ENCODE measurements at places on chromosomes 1 and 21. TPM values are rescaled to one million over a fixed set of nuclear protein-coding genes. Genes with fewer than 3 reads are reported as not detected.

- no peak for DNase-seq
These were observed 103.2 kb upstream of the CAMK1G start for GRCh38 chr1:209480345-209480744.

DNA sequence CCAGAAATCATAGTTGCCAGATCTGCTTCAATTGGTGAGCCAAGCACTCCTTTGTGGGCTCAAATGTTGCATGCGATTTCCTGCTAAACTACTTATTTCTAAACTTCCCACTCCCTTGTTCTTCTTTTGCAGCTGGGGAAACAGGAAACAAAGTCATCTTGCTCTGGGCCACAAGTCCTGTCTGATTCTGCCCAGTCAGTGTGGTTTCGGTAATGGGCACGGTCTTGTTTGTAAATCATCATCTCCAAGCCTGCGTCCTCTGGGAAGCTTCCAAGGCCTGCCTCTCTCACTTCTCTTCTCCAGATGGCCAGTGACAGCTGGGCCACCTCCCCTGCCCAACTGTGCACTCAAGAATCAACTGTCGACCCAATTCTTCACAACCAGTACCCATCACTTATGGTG, 4.4 kb downstream of the S100A8 start:
- no peak for DNase-seq

DNA sequence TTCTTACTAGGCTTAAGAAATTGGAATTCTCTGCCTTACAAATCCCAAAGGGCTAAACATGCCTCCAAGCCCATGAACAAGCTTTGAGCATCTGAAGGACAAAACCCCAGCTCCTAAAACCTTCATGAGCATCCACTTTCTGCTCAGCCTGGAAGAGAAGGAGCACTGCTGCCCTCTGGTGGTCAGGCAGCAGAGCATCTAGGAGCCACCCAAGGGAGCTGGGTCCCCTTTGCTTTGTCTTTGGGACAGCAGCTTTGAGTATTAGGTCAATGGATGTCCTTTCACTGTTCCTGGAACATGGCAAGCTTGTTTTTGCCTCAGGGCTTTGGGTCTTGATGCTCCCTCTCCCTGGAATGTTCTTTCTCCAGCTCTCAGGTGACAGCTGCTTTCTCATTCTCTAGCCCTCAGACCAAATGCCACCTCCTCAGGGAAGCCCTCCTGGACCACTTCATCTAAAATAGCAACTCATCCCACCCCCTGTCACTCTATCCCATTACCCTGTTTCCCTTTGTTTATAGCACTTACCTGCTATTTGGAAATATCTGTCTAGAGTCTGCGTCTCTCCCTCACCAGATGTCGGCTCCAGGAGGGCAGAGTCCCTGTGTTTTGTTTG, 25.7 kb downstream of the RAB7B start:
- peak; percentile 86 for DNase-seq

DNA sequence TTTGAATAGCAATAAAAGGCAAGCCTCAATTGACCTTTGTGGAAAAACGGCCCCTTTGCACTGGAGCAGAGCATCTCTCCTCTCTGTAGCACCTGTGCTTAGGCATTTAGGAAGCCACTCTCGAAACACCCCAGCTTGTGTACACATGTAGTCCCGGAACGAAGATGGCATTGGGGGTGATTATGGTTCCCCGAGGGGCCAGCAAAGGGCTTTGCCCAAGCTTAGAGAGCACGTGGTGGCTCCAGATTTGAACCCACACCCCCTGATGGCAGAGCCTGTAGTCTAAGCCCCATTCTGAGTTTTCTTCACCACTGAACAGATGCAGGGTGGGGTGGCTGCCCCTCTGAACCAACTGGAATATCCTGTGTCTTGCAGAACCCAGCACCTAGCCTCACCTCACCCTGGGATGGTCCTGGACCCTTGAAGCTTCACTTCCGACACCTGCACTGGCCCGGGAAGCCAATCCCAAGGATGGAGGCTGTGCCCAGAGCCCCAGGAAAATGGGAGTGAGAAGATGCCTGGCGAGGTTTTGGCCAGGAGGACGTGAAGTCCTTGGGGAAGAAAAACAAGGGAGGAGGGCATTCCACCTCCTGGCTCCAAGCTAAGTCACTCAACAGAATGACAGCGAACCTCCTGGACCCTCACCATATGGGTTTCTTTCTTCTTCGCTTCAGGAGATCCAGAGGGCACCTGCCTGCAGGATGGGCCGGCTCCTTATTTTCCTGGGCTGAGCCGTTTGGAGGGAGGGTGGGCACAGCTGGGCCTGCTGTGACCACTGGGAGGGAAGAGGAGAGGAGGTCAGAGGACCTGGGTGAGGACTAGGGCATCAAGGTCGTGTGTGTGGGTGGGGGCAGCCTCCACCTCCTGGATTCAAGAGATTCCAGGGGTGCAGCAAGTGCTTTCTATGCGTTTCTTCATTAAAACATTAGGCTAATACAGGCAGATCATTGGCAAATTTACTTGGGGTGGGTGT, 37.7 kb downstream of the IGFN1 start:
- no peak for DNase-seq

DNA sequence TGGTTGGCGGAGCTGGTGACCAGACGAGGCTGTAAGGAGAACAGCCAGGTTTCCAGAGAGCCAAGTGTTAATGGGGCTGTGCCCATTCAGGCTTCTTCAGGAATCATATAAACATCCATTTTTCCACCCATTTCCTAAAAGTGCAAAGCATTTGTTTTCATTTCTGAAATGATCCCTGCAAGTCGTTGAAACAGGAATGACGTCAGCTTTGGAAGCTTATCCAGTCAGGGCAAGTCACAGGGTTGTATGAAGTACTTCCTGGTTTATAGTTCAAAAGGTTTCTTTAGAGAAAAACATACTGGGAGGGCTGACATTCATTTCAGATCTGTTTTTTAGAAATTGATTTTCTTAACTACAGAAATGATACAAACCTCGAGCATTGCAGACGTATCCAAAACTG, 29.2 kb downstream of the IGSF5 start:
- DNase-seq, result no peak

DNA sequence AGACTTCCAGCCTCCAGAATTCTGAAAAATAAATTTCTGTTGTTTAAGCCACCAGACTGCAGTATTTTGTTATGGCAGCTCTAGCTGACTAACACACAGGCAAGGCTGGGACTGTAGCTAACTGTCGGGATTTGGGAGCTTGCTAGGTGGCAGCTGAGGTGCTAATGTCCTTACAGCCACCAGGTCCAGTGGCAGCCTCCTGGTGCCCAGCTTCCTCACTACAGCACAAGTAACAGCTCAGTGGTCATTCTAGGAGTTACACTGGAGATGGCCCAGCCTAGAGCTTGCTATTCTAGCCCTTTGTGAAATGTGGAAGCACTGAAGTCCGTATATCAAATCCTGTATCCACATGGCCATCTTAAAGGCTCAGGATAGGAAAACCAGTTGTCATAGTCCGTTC, 4.3 kb upstream of the C1orf115 start:
- peak; percentile 21 for DNase-seq

DNA sequence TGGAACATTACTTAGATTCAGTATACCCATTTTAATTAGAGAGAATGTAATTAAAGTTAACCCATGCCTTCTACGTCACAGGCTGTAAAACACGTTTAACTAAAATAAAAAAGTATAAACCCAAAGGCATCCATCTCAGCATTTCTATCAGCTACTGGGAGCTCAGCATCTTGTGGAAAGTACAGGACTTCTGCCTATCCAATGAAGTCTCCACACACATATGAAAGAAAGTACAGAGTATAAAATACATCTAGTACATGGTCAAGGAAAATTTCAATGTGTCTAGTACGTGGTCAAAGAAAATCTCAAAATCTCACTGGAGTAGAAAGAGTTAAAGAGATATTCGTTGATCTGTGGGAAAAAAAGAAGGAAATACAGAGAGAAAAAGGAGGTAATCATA, 141.4 kb upstream of the ZNHIT6 start:
- no peak for DNase-seq

- DNase-seq, result no peak
These were observed 26.1 kb downstream of the GPR3 start for GRCh38 chr1:27418326-27419185.

- DNase-seq, result no peak
These were observed 4.3 kb upstream of the IKBKE start for GRCh38 chr1:206465951-206466350.

GRCh38 chr1:247324923-247325322, 6.7 kb downstream of the ZNF496 start:
- DNase-seq, result peak; percentile 67

- no peak for DNase-seq
These were observed 124.9 kb upstream of the TMEM51 start for GRCh38 chr1:15028616-15029015.

DNA sequence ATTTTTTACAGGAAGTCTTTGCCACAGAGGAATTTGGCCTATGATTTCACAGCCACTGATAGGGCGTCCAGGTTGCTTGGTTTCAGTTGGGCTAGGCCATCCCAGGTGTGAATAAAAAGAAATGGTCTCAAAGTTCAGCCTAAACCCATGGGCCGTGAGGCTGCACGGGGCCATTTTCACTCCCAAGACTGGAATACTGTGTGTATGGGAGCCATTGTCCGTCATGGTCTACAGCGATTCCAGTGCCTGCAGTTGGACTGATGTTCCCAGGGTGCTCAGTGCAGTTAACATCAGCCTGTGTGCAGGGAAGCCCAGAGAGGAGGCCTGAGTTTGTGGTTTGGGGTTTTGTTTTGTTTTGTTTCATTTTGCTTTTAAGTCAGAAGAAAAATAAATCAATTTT, 133.2 kb downstream of the ADSS2 start:
- DNase-seq, result no peak

- peak; percentile 42 for DNase-seq
These were observed 9.8 kb downstream of the COL8A2 start for GRCh38 chr1:36115200-36115669.

GRCh38 chr1:200724064-200724463, 14.6 kb upstream of the CAMSAP2 start:
- DNase-seq, result no peak

- peak; percentile 52 for DNase-seq
These were observed 22.0 kb downstream of the FOXO6 start for GRCh38 chr1:41383094-41383852.

DNA sequence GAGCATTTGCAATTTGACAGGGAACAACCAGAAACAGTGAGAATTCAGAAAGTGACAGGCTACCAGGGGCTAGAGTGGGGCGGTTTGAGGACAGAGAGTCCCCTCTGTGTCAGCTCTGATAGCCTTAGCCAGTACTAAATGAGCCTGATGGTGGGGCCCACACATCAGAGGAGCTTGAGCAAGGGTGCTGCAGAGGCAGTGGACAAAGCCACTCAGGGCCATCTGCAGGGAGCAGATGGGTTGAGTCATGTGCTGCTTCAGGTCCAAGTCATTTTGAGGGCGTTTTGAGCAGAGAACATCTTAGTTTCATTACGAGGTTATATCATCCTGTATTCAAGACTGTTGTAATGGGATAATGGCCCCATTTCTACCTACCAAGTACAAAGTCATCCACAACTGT, 7.7 kb downstream of the LRRC52 start:
- no peak for DNase-seq

- DNase-seq, result peak; percentile 90
These were observed 120.8 kb upstream of the RRP15 start for GRCh38 chr1:218164111-218164929.

DNA sequence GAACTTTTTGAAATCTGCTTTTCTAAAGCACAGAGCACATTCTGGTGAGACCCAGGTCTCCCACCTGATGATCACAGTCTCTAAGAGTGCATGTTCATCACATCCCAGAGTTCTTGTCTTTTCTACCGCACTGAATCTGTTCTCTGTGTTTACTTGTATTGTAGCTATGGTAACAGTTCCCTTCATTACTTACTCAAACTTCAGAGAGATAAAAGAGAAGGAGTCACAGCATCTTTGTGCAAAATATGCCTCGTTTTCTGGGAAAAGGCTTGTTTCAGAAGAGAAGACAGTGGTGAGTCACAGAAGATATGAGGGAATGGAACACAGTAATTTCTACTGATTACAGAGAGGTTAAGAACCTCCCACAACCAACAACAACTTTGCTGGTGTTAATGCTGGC, 580.6 kb downstream of the PLA2G4A start:
- DNase-seq, result no peak

GRCh38 chr1:227754958-227755357, 19.7 kb downstream of the SNAP47 start:
- no peak for DNase-seq

DNA sequence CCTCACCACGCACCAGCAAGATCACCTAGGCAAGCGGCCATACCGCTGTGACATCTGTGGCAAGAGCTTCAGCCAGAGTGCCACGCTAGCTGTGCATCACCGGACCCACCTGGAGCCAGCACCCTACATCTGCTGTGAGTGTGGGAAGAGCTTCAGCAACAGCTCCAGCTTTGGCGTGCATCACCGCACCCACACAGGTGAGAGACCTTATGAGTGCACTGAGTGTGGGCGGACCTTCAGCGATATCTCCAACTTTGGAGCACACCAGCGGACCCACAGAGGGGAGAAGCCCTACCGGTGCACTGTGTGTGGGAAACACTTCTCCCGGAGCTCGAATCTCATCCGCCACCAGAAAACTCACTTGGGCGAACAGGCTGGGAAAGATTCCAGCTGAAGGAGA, 5.0 kb downstream of the ZNF691 start:
- DNase-seq, result no peak

DNA sequence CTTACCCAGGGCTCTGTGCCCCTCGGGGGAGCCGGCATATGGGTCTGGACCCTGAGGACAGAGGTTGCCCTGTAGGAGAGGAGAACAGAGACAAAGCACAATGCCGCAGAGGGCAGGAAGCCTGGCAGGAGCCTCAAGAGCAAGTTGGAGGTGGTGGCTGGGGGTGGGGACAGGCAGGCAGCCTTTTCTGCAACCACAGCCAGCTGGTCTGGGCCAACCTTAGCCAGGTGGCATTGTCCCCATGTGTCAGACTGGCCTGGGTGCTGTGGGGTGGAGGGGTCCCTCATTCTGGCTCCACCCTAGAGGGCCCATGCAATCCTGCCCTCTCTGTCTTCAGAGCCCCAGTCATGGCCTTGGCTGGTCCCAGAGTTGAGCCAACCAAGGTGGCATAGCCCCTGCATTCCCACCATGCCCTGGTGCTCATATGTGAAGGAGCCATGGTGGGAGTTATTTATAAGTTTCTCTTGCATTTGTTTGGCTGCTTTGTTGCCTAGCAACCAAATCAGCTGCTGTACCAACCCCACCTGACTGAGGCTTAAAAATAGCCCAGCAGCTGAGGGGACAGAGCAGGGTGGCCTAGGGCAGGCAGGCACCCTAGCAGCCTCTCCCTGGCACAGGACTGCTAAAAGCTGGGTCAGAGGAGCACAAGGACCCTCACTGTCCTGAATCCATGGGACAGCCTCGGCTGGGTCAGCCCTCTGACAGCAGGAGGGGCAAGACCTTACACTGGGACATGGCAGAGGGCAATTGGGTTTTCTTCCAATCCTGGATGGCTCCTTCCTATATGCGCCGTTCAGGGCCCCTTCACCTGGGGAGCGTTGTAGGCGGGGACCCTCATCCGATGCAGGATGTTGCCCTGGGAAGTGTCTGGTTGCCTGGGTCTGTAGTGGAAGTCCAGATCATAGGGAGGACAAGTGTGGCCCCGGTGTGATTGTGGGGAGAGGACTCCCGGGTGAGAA, 19.5 kb downstream of the MAP7D1 start:
- DNase-seq, result no peak

Gene LCE1A
- total RNA-seq, result not detected

Gene ADAMTSL4
- total RNA-seq, result not detected

Gene SYT11
- total RNA-seq, result 6.3 TPM

Gene MYOG
- not detected for total RNA-seq

Gene SLAMF8
- total RNA-seq, result not detected

Gene DMBX1
- 0.06 TPM for total RNA-seq

Gene LCA5L
- total RNA-seq, result 4.7 TPM

Gene NGF
- total RNA-seq, result not detected

Gene SLC6A17
- 0.06 TPM for total RNA-seq

Measured in neural progenitor cell (in vitro differentiated cells).